GM23248 (cell line): ENCODE measurements at places on chromosomes 6 and 20. TPM values are rescaled to one million over a fixed set of nuclear protein-coding genes. Genes with fewer than 3 reads are reported as not detected.

Gene MKKS
- 9.8 and 12.0 TPM in 2 replicates for total RNA-seq

Gene ARMC12
- not detected in 2 replicates for total RNA-seq

Gene ANKEF1
- 0.22 and 0.76 TPM in 2 replicates for total RNA-seq

Gene ECT2L
- not detected in 2 replicates for total RNA-seq

Gene SCRT2
- total RNA-seq: not detected in 2 replicates

Gene DZANK1
- 1.2 and 3.4 TPM in 2 replicates for total RNA-seq

Gene UBE2V1
- 41.7 and 49.1 TPM in 2 replicates for total RNA-seq

Gene MTG2
- 20.2 and 30.5 TPM in 2 replicates for total RNA-seq

Gene OR2B6
- not detected in 2 replicates for total RNA-seq

Gene GTF3C6
- total RNA-seq: 41.5 and 46.6 TPM in 2 replicates

Gene ASIP
- total RNA-seq: not detected in 2 replicates

Gene SLC52A3
- not detected in 2 replicates for total RNA-seq

Gene KIF25
- not detected in 2 replicates for total RNA-seq

Gene GCNT2
- not detected in 2 replicates for total RNA-seq

Gene OLIG3
- not detected in 2 replicates for total RNA-seq

Gene PRIM2
- total RNA-seq: 51.2 and 61.3 TPM in 2 replicates

Gene CTAGE9
- not detected in 2 replicates for total RNA-seq

Gene EGFL8
- 2.2 and 6.2 TPM in 2 replicates for total RNA-seq

Gene RNF114
- total RNA-seq: 69.6 and 96.0 TPM in 2 replicates

Gene FAM184A
- total RNA-seq: not detected in 2 replicates

Gene SLC22A7
- not detected in 2 replicates for total RNA-seq
